Uterus (tissue), 4 donors: ENCODE measurements at places on chromosomes 6 and 20.
A peak's percentile ranks its signal among the peaks of the same experiment; 100 is the strongest.

GRCh38 chr20:56634735-56635385 lies 5.8 kb downstream of the TFAP2C start:
- no peaks in the 10 kb centered on the region for H3K36me3 ChIP-seq
- no peak overlapping the region for H3K27ac ChIP-seq
- DNase-seq: no peak

- H3K36me3 ChIP-seq: no peaks in the 10 kb centered on the region
- DNase-seq: no peak
- H3K27ac ChIP-seq: no peak overlapping the region
- H3K27me3 ChIP-seq: no peaks in the 10 kb centered on the region
- H3K4me3 ChIP-seq: no peak overlapping the region
These were observed 4.9 kb downstream of the TBXT start for GRCh38 chr6:166162599-166163342.

- H3K4me3 ChIP-seq: no peak overlapping the region
- H3K4me1 ChIP-seq: no peaks in the 10 kb centered on the region
- DNase-seq: no peak
- no peaks in the 10 kb centered on the region for H3K27me3 ChIP-seq
- no peaks in the 10 kb centered on the region for H3K36me3 ChIP-seq
These were observed 54.6 kb downstream of the GJA10 start for GRCh38 chr6:89948876-89949275.

DNA sequence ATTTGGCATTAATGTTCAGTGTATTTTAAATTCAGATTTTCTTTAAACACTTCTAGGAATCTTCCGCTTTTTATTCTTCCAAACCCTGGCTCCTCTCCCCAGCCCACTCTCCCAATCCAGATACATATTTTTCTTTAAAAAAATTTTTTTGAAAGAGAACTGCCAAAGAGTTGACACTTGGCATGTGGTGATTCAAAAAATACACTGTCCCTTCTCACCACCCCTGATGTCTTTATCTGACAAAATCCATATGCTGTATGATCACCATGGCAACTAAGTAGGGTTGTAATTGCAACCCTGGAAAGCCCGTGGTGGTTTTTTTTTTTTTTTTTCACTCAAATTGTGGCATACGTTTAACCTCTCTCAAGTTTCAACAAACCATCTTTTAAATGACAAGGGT lies 355.8 kb upstream of the SASH1 start:
- no peaks in the 10 kb centered on the region for H3K36me3 ChIP-seq
- H3K27ac ChIP-seq: no peak overlapping the region
- no peaks in the 10 kb centered on the region for H3K4me1 ChIP-seq
- DNase-seq: no peak

- DNase-seq: no peak
- no peaks in the 10 kb centered on the region for H3K27me3 ChIP-seq
- no peak overlapping the region for H3K4me3 ChIP-seq
- no peaks in the 10 kb centered on the region for H3K4me1 ChIP-seq
- no peaks in the 10 kb centered on the region for H3K36me3 ChIP-seq
These were observed 36.1 kb downstream of the EFCAB8 start for GRCh38 chr20:32894711-32895355.

GRCh38 chr6:111982681-111983080 lies 71.2 kb upstream of the CCN6 start:
- H3K27ac ChIP-seq: no peak overlapping the region
- no peaks in the 10 kb centered on the region for H3K36me3 ChIP-seq
- no peaks in the 10 kb centered on the region for H3K27me3 ChIP-seq
- no peaks in the 10 kb centered on the region for H3K4me1 ChIP-seq

GRCh38 chr20:64140956-64141355 lies 23.3 kb upstream of the MYT1 start:
- no peaks in the 10 kb centered on the region for H3K27me3 ChIP-seq
- DNase-seq: no peak
- H3K36me3 ChIP-seq: no peaks in the 10 kb centered on the region
- no peak overlapping the region for H3K4me3 ChIP-seq
- H3K27ac ChIP-seq: no peak overlapping the region
- H3K4me1 ChIP-seq: no peaks in the 10 kb centered on the region

DNA sequence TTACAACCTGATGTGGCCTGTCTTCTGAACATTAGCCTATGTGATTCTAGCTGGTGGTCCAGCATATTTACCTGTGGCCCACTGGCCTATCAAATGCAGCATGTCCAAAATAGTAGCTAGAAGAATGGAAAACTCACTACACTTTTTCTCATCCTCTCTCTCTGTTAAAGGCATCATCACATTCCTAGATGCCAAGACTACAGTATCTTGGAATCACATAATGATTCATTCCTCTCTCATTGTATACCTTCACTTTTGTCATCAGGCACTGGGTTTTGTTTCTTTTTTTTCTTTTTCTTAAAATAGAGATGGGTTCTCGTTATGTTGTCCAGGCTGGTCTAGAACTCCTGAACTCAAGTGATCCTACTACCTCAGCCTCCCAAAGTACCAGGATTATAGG lies 45.0 kb downstream of the FAM83B start:
- H3K36me3 ChIP-seq: no peaks in the 10 kb centered on the region
- no peak overlapping the region for H3K4me3 ChIP-seq
- H3K4me1 ChIP-seq: no peaks in the 10 kb centered on the region
- no peak overlapping the region for H3K27ac ChIP-seq
- H3K27me3 ChIP-seq: no peaks in the 10 kb centered on the region
- no peak for DNase-seq

DNA sequence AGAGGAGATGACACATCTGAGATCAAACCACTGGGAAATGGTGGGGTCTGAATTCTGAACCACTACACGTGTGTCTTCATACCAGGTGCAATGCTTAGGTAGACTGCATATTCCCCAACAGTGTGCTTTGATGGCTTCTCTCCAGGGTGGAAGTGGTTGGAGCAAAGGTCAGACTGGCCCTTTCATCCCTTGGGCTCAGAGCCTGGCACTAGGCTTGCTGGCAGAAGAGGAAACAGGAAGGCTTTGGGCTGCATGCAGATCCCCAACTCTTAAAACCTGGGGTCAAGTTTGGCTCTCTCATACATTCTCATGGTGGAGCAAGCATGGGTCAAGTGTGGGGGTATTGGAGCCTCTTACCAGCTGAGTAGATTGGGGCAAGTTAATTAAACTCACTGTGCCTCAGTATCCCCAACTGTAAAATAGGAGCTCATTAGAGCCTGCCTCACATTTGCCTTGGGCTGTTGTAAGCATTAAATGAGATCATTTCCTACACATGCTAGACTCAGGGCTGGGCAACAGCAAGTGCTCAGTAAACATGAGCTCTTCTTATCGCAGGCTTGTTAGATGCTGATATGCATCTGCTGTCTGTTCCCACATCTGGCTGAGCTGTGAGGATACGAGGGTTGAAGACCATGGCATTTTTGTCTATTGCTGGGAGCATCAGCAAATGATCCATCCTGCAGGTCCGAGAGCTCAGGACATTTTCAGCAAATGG lies 51.6 kb upstream of the FAM83D start:
- no peaks in the 10 kb centered on the region for H3K36me3 ChIP-seq
- DNase-seq: no peak
- peak overlapping the region; percentile 54 for H3K27ac ChIP-seq

- H3K27me3 ChIP-seq: no peaks in the 10 kb centered on the region
- H3K4me3 ChIP-seq: no peak overlapping the region
- H3K36me3 ChIP-seq: no peaks in the 10 kb centered on the region
- peak; percentile 12 for DNase-seq
- H3K27ac ChIP-seq: peak overlapping the region; percentile 71
These were observed 32.5 kb downstream of the PLCG1 start for GRCh38 chr20:41169791-41170351.

GRCh38 chr6:3789896-3790558 lies 38.5 kb upstream of the PXDC1 start:
- DNase-seq: no peak
- no peaks in the 10 kb centered on the region for H3K4me1 ChIP-seq
- H3K36me3 ChIP-seq: no peaks in the 10 kb centered on the region
- no peak overlapping the region for H3K27ac ChIP-seq
- H3K27me3 ChIP-seq: no peaks in the 10 kb centered on the region

- DNase-seq: no peak
- H3K27me3 ChIP-seq: no peaks in the 10 kb centered on the region
- no peak overlapping the region for H3K4me3 ChIP-seq
These were observed 83.5 kb downstream of the ADGRG6 start for GRCh38 chr6:142385352-142385751.

GRCh38 chr6:169571123-169571962 lies 130.5 kb downstream of the WDR27 start:
- H3K36me3 ChIP-seq: no peaks in the 10 kb centered on the region
- no peak for DNase-seq
- no peaks in the 10 kb centered on the region for H3K27me3 ChIP-seq
- H3K27ac ChIP-seq: no peak overlapping the region
- no peak overlapping the region for H3K4me3 ChIP-seq

- no peaks in the 10 kb centered on the region for H3K27me3 ChIP-seq
- H3K4me1 ChIP-seq: no peaks in the 10 kb centered on the region
- no peaks in the 10 kb centered on the region for H3K36me3 ChIP-seq
- H3K27ac ChIP-seq: no peak overlapping the region
These were observed 103.6 kb downstream of the MAP3K7 start for GRCh38 chr6:90483116-90483839.

- no peaks in the 10 kb centered on the region for H3K4me1 ChIP-seq
- H3K27ac ChIP-seq: no peak overlapping the region
- DNase-seq: no peak
- H3K27me3 ChIP-seq: no peaks in the 10 kb centered on the region
- H3K4me3 ChIP-seq: no peak overlapping the region
- no peaks in the 10 kb centered on the region for H3K36me3 ChIP-seq
These were observed 393.7 kb downstream of the CDH4 start for GRCh38 chr20:61645732-61646131.

GRCh38 chr6:166932116-166932515 lies 24.2 kb downstream of the RNASET2 start:
- no peaks in the 10 kb centered on the region for H3K4me1 ChIP-seq
- no peak for DNase-seq
- H3K36me3 ChIP-seq: no peaks in the 10 kb centered on the region
- no peak overlapping the region for H3K4me3 ChIP-seq
- H3K27me3 ChIP-seq: no peaks in the 10 kb centered on the region
